Progenitor cell of endocrine pancreas (in vitro differentiated cells): ENCODE measurements at places on chromosomes 1 and 21.
A peak's percentile ranks its signal among the peaks of the same experiment; 100 is the strongest.

GRCh38 chr1:86156566-86157455 is at the start of gene COL24A1:
TSS of gene COL24A1 (minus strand) at chr1:86156772. CDS start at chr1:86156396, 376 bp downstream.
- DNase-seq, result peak; percentile 39

DNA sequence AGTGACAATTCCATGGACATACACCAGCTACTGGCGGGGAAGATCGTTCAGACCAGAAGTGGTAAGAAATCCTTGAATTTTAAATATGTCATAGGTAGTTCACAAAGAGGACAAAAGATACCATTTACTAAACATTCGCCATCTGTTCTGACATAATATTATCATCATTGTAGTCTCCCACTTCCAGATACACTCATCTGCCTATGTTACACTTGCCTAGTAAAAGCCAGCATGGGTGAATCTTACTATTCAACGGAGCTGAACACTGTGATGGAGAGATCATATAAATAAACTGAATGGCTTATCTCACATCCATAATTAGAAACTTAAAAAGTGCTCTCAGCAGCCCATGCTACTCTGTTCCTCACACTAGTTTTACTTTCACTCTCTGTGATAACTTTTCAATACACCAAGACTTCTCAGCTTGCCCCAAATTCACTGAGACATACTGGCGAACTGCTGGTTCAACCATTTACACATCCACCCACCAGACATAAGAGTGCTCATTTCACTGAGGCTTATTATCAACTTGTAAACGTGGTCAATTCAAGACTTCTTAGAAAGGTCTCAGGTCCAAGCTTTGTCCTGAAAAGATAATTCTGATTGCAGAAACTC is 463 bp upstream of the PRRC2C start:
- no peak for DNase-seq

- DNase-seq, result no peak
Measured at GRCh38 chr1:63931468-63931867, 157.7 kb downstream of the ROR1 start.

- DNase-seq, result no peak
Measured at GRCh38 chr1:55337801-55338447, 122.8 kb upstream of the USP24 start.

DNA sequence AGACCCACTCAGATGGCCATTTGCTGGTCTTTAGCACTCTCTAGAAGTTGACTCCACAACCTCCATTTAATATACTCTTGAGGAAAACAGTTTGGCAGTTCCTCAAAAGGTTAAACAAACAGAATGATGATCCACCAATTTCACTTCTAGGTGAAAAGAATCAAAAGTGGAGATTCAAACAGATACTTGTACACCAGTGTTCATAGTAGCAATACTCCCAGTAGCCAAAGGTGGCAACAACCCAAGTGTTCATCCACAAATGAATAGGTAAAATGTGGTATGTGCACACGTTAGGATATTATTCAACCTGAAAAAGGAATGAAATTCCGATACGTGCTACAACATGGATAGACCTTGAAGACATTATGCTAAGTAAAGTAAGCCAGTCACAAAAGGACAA is 6.3 kb downstream of the PRCC start:
- no peak for DNase-seq

GRCh38 chr21:34612557-34612956 is 2.4 kb downstream of the RCAN1 start:
- DNase-seq, result no peak

- no peak for DNase-seq
Measured at GRCh38 chr1:239112101-239112935, 274.1 kb upstream of the CHRM3 start.

GRCh38 chr1:238221738-238222137 is 331.0 kb upstream of the ZP4 start:
- DNase-seq, result no peak

- DNase-seq, result no peak
Measured at GRCh38 chr1:220882061-220882891, 3.0 kb downstream of the HLX start.

- DNase-seq, result no peak
Measured at GRCh38 chr1:111802110-111802509, 46.4 kb downstream of the DDX20 start.

- no peak for DNase-seq
Measured at GRCh38 chr1:169682071-169682470, 29.3 kb downstream of the SELL start.

DNA sequence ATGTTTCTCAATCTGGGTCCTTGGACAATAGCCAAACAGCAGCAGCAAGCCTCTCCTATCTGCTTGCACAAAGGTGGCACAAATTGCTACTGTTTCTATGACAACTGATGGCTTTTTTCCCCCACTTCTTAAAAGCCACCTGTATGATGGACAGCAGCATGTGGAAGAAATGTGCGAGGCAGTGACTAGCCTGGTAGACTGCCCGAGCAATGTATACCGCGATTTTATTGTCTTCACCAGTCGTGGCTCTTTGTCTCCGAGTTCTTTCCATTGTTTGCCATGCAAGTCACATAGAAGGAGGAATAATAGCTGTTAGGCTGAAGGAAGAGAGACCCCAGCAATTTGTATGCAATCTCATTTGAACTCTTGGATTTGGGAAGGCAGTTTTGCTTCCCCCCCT is 79.4 kb downstream of the S1PR1 start:
- DNase-seq, result no peak

- no peak for DNase-seq
Measured at GRCh38 chr1:160924791-160925651, 29.6 kb downstream of the ITLN2 start.

GRCh38 chr1:83026745-83027144 is 972.2 kb downstream of the TTLL7 start:
- DNase-seq, result no peak

GRCh38 chr1:167681024-167681423 is 40.8 kb upstream of the MPZL1 start:
- DNase-seq, result no peak

- DNase-seq, result no peak
Measured at GRCh38 chr21:16634515-16634914, 878.3 kb upstream of the CXADR start.

DNA sequence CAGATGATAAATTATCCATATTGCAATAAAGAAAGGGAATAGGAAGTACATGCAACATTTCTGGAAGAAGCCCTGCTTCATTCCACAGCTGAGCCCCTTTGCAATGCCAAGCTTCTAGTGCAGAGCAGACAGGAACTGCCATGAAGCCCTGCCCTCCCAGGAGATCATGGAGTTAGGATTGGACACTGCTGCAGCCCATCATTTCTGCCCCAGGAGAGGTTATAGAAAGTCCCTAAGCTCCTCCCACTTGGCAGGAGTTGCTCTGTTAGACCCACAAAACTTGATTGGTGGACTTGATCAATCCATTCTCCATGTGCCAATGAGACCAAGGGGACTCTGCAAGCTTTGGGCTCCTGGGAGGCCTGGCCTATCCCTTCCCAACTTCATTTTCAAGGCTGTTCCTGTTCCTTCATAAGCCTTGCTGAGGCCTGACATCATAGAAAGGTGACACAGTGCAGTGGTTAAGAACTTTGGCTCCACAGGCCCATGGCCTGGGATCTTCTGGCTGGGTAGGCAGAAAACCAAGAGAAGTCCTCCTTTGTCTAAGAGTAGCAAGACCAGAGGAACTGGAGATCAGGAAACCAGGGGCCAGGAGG is 1.3 kb upstream of the LAPTM5 start:
- no peak for DNase-seq

DNA sequence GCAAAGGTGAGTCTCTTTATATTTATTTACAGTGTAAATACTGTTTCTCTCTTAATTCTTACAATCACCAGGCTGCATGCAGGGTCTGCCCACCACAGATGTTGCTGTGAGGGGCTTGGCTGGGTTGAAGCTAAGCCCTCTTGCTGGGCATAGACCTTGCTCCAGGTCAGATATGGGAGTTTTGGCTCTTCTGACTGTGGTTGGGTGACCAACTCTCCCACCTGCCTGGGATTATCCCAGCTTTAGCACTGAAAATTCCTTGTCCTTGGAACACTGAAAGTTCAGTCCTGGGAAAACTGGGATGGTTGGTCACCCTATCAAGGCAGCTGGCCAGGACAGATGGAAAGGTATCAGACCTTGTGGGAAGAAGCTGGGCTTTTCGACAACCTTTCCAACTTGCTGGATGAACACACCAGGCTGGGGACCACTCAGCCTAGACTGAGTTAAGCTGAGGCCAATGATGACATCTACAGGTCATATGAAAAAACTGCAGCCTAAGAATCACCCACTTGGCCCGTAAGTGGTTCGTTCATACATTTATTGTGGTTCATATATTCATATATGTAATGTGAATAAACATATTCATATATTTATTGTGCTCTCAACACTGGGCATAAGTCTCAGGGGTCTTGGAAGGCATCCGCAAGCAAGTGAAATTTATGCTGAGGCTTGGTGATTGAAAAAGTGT is 26.6 kb upstream of the HPDL start:
- DNase-seq, result no peak

- no peak for DNase-seq
Measured at GRCh38 chr1:30735668-30736498, 12.5 kb upstream of the MATN1 start.

DNA sequence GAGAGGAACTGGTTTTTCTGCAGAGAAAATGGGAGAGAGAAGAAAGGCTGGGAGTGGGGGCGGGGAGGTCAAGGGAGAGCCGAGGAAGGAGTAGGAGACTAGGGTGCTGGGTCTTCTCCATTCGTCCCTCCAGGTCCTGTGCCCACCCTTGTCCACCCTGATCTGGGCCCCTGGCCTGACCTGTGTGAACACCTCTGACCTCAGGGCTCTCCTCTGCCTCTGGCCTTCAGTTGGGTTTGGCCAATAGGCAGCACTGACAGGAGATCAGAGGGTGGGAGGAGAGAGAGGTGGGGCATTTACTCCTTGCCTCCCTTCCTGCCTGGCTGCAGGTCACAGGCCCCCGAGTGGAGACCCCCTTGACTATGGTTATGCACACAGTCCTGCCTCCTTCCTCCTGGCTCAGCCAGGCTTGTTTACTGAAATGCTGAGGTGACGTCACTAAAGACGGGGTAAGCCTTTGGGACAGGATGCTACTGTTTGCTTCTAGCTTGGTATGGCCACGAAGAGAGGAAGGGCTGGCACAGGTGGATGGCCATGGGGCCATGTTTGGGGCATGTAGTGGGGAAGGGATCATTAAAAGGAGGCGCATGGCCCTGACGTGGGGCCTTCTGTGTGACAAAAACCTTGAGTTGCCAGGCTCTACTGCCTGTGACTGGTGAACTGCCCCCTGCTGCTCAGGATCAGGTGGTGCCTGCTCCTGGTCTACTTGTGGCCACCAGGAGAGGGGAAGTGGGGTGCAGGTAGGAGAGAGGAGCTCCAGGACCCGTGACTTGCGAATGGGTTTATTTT is 248.7 kb upstream of the CSF3R start:
- DNase-seq, result no peak

GRCh38 chr1:172654535-172654934 is 4.4 kb upstream of the FASLG start:
- no peak for DNase-seq

GRCh38 chr1:193031431-193031830 is 27.7 kb downstream of the UCHL5 start:
- no peak for DNase-seq

DNA sequence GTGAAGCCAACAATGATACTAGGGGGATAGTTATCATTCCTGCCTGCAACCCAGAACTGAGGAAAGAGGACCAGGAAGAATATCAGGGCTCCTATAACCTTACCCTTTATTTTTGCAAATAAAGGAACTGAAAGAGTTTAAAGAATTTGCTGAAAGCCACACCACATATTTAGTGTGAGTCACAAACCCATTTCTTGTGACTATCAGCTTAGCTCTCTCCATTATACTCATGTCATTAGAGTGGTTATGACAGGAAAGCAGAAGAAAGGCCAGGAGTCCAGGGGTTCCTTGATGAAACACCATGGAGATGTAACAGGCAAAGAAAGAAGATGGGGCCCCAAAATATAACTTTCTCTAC is 141.1 kb upstream of the SAMSN1 start:
- no peak for DNase-seq

DNA sequence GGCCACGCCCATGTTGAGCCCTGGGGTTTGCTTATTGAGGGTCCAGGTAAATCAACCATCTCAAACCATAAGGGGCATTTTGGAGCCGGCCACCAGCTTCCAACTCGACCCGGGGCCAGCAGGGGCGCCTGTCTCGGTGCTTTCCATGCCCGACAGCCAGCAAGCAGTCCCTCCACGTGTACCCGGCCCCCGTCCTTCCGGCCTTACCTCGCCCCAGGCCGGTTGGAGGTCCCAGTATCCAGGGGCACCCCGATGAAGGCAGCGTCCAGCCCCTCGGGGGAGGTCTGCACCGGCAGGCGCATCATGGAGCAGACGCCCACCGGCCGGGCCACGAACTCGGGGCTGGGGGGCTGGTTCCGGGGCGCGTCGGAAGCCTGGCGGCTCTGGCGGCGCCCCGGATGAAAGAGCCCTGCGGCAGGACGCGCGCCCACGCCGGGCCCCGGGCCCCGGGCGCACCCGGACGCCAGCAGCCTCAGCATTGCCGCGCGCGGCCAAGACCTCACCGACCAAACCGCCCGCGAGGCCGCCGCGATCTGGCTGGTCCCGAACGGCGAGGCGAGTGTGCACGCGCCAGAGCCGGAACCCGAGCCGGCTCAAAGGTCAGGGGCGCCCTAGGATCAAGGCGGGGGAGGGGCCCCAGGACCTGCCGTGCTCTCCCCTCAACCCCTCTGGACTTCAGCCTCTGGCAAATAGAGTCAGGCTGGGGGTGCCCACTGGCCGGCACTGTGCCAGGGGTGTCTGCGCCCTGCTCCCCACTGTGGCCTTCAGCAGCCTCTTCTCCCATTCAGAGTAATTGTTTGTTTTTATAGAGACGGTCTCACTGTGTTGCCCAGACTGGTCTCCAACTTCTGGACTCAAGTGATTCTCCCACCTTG is at the start of gene AGMAT:
Gene AGMAT (minus strand): TSS at position 563 of the 875 bp plus-strand sequence. CDS start 84 bp downstream, at position 479.
- peak; percentile 52 for DNase-seq

DNA sequence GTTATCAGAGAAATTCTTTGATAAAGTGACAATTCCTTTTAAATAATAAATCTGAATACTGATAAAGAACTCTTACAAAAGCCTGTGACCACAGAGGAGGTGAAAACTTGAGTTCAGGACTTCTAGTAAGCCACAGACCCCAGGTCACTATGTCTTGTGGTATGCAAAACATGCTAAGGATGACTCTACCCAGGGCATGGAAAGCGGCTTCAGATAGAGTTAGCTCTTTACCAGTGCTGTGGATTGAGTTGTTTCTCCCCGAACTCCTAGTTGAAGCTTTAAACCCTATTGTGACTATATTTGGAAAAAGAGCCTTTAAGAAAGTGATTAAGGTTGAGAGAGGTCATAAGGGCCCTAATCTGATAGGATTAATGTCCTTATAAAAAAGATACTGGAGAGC is 42.3 kb downstream of the HLX start:
- DNase-seq, result no peak

DNA sequence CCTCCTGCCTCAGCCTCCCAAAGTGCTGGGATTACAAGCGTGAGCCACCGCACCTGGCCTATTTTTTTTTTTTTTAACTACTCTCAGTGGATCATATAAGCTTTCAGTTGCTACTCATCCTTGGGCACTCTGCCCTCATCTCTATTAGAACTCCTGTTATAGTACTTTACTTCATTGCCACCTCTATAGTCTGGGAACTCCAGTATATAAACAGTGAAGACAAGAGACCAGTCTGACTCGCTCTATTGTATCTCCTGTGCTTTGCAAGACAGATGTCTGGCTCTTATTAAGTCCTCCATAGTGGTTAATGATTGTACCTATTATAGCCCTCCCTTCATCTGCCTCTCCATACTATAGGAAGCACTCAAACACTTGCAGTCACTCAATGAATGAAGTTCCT is 15.1 kb downstream of the KHDRBS1 start:
- DNase-seq, result no peak

- no peak for DNase-seq
Measured at GRCh38 chr1:57832612-57833011, 408.8 kb upstream of the DAB1 start.

- DNase-seq, result no peak
Measured at GRCh38 chr1:72439036-72439435, 156.7 kb upstream of the NEGR1 start.
